ENCODE measurements at places on chromosomes 4 and X. TPM values are rescaled to one million over a fixed set of nuclear protein-coding genes. Genes with fewer than 3 reads are reported as not detected.

PDLIM3 gene
- total RNA-seq, result 11.5 TPM

- no peak for DNase-seq
Observed at GRCh38 chr4:89617317-89617716, 219.6 kb downstream of the SNCA start.

DNA sequence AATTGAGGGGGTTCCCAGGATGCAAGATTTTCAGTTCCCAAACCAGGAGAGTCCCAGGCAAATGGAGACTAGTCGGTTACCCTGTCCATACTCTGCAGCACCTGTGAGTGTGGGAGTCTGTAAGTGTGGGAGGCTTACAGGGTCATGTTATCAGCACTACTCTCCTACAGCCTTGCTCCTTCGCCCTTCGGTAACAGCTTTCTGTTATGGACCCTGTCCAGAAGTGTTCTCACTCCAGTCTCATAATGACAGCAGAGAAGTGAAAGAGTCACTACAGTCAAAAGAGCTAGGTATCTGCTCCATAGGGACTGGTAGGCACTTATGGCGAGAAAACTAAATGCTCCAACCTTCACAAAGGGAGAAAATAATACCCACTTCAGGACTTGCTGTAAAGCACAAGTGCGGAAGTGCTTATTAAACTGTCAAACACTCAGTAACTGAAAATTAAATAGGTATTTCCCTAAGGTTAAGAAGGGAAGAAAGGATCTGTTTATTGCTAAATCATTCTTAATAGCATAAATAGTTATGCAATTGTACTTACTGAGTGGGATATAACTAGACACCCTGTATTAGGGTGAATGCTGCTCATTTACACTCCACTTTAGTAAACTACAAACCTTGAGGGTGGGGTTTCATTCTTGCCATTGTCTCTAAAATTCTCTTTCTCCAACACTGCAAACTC lies 2.7 kb upstream of the ADH7 start:
- DNase-seq, result no peak

SPCS3 gene
- 135 TPM for total RNA-seq

GRCh38 chrX:97909245-97909644 lies 1025.5 kb downstream of the RPA4 start:
- no peak for DNase-seq

CFAP99 gene
- 0.42 TPM for total RNA-seq

NRK gene
- total RNA-seq, result 0.05 TPM

UGT2B11 gene
- not detected for total RNA-seq

DNA sequence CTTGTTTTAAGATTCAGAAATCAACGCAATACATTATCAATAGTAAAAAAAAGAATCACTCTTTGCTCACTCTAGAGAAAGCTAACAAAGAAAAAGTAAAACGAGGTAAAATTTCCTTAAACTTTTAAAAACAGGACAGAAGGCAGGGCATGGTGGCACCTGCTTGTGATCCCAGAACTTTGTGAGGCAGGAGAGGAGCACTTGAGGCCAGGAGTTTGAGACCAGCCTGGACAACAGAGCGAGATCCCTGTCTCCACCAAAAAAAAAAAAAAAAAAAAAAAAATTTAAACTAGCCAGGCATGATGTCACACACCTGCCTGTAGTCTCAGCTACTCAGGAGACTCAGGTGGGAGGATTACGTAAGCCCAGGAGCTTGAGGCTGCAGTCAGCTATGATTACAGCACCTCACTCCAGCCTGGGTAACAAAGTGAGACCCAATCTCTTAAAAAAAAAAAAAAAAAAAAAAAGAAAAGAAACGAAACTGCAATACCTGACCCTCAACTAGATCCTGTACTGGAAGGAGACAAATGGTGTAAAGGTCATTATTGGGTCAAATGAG lies 3.5 kb downstream of the CCNI start:
- DNase-seq, result no peak

FGF5 gene
- total RNA-seq, result not detected

GRCh38 chr4:148327683-148328082 lies 114.5 kb downstream of the NR3C2 start:
- no peak for DNase-seq

FAM156A gene
- 16.2 TPM for total RNA-seq

DNA sequence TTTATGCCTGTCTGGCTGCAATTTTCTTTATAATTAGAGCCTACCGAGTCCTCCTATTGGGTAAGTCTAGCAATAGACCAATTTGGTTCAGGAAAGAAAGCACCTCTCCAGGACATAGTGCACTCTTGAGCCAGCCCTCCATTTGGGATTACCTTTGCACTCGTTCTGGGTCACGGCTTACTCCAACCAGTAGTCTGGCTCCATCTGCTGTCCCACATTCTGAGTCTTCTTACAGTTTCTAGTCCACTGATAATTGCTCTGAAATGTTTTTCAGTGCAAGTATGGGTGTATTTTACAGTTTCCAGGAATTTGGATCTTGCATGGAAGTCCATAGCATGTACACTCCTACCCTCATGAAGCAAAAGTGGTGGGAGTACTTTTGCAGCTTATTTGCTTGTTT lies 34.8 kb upstream of the USP51 start:
- DNase-seq, result no peak

TEX13B gene
- not detected for total RNA-seq

DNA sequence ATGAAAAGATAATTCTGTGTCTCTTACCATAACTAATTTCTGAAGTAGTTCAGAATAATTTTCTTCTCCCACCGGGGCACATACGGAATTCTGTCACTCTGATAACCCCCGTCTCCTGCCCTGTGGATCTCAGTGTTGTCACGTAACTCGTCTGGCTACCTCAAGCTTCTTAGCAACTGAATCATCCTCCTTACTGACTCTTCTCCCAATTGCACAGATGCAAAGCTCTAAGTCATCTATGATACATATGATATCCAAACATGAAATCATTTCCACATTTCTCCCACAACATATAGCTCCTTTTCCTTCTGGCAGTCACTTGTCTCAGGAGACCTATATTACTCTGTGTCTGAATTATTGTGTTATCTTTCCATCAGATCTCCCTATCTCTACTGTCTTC lies 1043.1 kb upstream of the TENM3 start:
- no peak for DNase-seq

RTL5 gene
- total RNA-seq, result 2.5 TPM

DNA sequence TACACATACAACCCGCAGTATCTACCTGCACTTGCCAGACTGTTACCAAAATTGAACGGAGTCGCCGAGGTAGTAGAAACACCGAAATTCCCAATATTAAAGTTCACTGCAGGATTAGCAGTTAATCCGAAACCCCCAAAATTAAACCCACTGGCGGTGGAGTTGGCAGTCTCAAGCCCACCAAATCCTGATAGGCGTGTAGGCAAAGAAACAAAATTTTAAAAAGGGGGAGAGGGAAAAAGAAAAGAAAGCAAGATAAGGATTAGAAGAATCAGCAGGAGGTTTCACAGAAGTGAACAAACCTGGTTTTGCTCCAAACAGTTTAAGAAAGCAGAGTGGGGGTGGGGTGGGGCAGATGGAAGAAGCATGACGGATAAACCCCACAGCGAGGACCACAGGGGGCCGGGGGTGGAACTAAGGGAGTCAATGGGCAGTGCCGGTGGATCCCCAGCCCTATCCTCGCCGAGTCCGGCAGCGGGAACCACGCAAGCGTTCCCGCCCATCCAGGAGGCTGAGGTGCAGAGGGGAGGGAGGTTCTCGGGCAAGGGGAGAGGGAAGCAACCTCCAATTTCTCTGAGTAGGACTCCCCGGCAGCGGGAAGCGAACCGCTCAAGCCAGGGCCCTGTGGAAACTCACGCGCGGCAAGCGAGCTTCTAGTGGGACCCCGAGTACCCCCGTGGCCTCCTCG lies 599 bp downstream of the NUP54 start:
- peak; percentile 75 for DNase-seq

DNA sequence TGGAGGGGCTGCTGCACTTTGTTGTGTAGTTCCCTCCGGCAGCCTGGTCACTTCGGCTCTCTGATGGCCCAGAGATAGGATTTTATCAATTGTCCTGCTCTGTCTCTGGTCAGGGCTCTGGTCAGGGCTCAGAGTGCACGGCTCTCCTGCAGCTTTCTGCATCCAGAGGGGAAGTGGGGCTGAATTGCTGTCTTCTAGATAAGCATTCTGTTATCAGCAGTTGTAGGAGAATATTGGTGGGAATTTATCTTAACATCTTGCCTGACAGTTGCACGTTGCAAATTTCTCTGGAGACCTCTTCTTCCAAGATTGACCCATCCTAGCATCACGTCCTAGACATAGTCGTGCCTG lies 62.8 kb downstream of the FAM193A start:
- DNase-seq, result no peak

- peak; percentile 66 for DNase-seq
Observed at GRCh38 chr4:157978680-157979361, 194.0 kb downstream of the GASK1B start.

GRCh38 chr4:25100021-25100555 lies 60.2 kb downstream of the SEPSECS start:
- no peak for DNase-seq

DNA sequence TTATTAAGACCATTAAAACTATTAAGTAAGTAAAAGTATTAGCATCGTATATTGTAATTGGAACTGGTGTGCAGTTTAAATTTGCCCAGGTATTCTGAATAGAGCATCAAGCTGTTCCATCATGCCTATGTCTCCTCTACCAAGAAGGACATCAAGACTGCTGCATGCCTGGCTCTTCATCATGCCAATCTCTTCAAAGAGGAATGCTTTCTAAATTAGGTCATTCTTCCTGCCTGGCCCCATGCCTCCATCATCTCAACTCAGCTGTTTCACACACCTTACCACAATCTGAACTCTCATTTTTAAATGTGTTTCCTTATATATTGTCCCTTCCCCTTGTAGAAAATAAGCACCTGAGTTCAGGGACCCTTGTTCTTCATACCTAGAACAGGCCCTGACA lies 270.5 kb upstream of the PPARGC1A start:
- DNase-seq, result no peak

- no peak for DNase-seq
Observed at GRCh38 chr4:168643111-168643795, 146.4 kb downstream of the PALLD start.

DNA sequence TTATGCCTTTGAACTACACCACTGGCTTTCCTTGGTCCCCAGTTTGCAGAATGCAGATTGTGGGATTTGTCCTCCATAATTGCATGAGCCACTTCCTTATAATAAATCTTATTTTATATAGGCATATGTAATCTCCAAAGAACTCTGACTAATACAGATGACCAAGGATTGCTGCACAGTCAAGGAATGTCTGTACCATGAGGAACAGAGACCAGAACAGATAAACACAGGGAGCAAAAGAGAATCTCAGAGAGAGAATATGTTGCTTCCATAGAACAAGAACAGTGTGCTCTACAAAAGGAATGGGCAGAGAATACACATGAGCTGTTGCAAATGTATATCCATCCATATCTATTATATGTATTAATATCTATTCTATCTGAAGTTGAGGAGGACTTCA lies 111.1 kb downstream of the ADRA2C start:
- no peak for DNase-seq

GRCh38 chr4:86593688-86594558 lies at the start of gene PTPN13:
TSS of gene PTPN13 (plus strand) at chr4:86594315. CDS start at chr4:86635257, 40,942 bp downstream.
- DNase-seq, result peak; percentile 97

GRCh38 chrX:91331476-91331875 lies 103.2 kb upstream of the PABPC5 start:
- DNase-seq, result no peak

- peak; percentile 18 for DNase-seq
Observed at GRCh38 chrX:101357166-101357795, 8.7 kb upstream of the TIMM8A start.

SYTL5 gene
- 0.20 TPM for total RNA-seq

- no peak for DNase-seq
Observed at GRCh38 chrX:1222531-1223241, 10.2 kb upstream of the CRLF2 start.

DNA sequence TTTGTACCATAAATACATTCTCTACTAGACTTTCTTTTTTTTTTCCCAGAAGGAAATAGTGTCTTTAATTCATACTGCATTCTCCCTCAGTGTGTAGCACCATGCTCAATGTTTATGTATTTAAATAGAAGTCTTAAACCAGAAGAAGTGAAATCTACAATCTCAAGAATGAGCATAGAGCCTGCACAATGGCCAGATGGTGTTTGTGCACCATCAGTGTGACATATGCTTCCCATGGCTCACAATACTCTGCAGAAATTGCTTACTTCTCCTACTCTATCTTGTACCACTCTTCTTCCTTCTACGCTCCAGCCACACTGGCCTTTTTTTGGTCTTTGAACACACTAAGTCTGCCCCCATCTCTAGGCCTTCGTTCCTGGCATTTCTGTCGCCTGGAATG lies 2.6 kb upstream of the DOCK11 start:
- no peak for DNase-seq

MAML3 gene
- 3.1 TPM for total RNA-seq

GRCh38 chr4:140884431-140885058 lies 128.4 kb upstream of the TBC1D9 start:
- DNase-seq, result peak; percentile 71

DNA sequence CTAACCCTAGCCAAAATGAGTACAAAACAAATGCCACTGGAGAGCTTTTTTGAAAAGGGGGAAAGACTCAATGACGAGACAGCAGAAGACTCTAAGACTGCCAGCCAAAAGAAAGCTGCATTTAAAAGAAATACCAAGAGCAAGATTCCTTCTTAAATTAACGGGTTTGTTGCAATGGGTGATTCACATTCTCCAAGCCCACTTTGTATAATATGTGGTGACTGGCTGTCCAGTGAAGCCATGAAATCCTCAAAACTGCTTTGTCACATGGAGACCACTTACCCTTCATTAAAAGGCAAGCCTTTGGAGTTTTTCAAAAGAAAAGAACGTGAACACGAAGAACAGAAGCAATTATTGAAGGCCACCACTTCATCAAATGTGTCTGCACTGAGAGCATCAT lies 68.2 kb downstream of the MRPL1 start:
- DNase-seq, result no peak

Data from HCT116 (cell line).